ENCODE measurements at places on chromosomes 16 and 17.
A peak's percentile ranks its signal among the peaks of the same experiment; 100 is the strongest.

- DNase-seq = no peak
Observed at GRCh38 chr16:23269248-23269953, 32.7 kb upstream of the SCNN1B start.

- no peak for DNase-seq
Observed at GRCh38 chr16:8915722-8916301, 33.7 kb downstream of the LITAFD start.

DNA sequence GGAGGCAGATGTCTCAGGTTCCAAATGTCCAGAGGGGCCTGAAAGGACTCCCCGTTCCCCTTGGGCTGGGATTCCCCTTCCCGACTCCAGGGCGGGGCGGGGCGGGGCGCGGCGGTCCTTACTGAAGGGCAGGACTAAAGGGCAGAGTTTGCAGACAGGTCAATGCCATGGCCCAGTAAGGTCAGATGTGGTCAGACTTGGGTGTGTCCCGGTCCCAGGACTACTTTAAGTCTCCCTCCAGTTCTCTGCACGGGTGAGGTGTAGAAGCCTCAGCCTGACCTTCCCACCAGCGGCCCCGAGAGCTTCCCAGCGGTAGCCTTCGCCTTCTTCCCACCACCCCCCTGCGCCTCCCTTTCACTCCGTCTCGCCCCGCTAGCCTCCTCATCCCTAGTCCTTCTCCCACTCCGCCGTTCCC is 532 bp downstream of the KDM6B start:
- DNase-seq = peak; percentile 47

GRCh38 chr17:65231086-65231485 is 93.9 kb downstream of the RGS9 start:
- DNase-seq = no peak

- peak; percentile 3 for DNase-seq
Observed at GRCh38 chr17:74042744-74043486, 160.6 kb upstream of the RPL38 start.

DNA sequence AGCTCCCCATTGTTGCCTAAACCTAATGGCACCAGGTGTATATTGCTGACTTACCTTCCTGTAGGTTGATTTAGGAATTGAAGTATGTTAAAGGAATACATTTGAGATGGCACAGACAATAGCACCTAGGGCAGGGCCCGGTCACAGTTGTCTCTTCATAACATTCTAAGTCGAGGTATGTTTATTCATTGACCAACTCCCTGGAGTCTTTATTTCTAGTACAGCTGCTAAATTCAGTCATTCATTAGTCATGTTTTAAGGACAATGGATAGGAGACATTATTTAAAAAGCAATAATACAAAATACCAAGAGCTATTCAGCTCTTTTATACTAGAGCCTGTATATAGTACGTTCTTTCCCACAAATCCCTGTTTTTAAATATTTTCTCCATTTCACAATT is 369.5 kb upstream of the HSBP1 start:
- DNase-seq = no peak

- DNase-seq = no peak
Observed at GRCh38 chr17:62641153-62641552, 13.7 kb downstream of the MRC2 start.

GRCh38 chr16:69818891-69819545 is 56.9 kb downstream of the WWP2 start:
- DNase-seq = no peak

- DNase-seq = no peak
Observed at GRCh38 chr17:31917065-31917529, 15.6 kb upstream of the UTP6 start.

DNA sequence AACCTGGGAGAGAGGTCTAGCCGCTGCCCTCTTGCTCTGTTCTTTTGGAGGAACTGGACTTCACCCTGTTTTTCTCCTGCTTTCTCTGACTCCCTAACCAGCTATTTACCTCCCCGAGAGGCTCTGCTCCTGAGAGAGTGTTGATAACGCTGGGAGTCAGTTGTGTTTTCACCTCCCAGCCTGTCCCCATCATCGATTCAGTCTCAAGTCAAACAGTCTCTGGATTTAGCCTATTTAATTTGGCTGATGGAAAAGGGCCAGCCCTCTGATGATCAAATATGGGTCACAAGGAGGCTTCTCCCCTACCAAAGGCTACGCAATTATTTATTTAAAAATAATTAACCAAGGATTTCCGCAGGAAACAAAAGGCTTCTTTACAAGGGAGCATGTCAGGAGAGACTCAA is 31.8 kb downstream of the HNF1B start:
- DNase-seq = no peak

GRCh38 chr17:42460371-42460770 is 1.7 kb downstream of the ATP6V0A1 start:
- no peak for DNase-seq

DNA sequence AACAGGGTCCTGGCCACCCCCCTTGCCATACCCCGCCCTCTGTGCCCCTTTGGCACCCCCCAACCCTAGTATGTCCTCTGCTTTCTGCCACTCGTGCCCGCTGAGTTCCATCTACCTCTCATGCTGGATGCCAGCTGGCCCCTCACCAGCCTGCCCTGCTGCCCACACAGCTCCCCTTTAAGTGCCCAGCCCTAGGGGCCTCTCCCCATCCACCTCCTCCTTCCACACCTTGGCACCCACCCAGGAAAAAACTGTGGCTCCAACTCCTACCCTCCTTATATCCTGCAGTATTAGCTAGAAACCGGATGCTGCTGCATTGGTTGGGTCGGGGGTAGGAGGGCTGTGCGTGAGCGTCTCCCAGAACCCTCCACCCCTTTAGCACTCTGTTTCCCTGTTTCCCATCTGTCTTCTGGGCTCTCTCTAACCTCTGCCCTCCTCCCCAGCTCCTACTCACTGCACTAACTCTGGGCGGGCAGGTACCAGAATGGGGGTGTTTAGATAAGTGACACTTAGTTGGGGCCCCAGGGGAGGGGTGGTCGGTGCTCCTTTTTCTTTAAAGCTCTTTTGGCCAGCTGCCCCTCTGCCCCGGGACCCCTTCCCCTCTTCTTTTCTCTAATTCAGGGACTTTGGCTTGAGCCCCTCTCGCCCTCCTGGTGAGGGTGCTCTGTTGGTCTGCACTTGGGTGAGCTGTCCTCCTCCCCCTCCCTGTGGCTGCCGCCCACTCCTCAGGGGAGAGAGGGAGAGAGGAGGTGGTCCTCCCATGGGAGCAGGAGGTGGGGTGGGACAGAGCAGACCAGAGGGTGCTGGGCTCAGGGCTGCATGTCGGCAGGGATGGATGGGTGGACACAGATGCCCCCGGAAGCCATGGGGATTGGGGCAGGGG is 9.9 kb downstream of the NR1D1 start:
- DNase-seq = no peak

GRCh38 chr17:27569257-27569722 is 61.7 kb upstream of the LGALS9 start:
- DNase-seq = peak; percentile 43

DNA sequence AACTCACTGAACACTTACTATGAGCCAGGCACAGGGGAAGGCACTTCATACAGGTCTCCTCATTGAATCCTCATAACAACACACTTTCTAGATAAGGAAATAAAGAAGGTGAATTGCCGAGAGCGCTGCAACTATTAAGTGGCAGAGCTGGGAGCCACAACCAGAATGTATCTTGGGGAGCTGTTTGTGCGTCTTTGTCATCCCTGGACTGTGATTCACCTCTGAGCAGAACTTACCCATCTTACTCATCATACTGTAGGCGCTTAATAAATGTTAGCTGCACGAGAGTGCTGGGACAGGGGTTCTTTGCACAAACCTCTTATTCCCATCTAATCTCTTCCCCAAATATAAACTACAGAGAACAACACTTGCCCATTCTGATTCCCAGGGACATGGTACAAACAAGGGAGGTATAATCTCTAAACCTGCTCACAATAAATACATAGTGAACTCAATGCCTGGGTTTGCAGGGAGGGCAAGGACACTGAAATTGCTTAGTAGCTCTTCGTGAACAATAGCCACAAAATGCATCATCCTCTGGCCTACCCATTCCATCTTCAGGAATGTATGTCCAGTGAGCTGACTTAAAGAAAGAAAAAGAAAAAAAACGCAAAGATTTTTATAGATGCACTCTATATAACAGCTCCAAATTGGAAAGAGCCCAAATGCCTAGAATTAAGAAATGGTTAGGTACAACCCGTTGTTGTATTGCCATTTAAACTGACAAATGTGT is 43.0 kb downstream of the MYO18A start:
- no peak for DNase-seq

- no peak for DNase-seq
Observed at GRCh38 chr16:75203096-75203495, 3.9 kb downstream of the CTRB2 start.

DNA sequence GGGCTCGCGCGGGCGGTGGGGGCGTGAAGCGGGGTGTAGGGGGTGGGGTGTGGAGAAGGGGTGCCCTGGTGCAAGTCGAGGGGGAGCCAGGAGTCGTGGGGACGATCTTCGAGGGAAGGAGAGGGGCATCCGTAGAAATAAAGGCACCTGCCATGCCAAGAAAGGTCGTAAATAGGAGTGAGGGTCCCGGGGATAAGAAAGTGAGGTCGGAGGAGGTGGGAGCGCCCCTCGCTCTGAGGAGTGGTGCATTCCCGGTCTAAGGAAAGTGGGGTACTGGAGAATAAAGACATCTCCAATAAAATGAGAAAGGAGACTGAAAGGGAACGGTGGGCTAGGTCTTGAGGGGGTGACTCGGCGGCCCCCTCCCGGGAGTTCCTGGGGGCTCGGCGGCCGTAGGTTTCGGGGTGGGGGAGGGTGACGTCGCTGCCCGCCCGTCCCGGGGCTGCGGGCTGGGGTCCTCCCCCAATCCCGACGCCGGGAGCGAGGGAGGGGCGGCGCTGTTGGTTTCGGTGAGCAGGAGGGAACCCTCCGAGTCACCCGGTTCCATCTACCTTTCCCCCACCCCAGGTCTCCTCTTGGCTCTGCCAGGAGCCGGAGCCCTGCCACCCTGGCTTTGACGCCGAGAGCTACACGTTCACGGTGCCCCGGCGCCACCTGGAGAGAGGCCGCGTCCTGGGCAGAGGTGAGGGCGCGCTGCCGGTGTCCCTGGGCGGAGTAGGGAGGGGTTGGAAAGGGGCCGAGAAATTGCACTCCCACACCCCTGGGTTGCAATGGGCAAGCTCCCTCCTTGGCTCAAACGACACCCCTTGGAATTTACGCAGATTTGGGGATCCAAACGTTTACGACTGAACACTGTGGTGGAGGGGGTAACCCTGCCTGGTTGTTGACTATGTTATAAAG is 888 bp downstream of the CDH1 start:
- no peak for DNase-seq

DNA sequence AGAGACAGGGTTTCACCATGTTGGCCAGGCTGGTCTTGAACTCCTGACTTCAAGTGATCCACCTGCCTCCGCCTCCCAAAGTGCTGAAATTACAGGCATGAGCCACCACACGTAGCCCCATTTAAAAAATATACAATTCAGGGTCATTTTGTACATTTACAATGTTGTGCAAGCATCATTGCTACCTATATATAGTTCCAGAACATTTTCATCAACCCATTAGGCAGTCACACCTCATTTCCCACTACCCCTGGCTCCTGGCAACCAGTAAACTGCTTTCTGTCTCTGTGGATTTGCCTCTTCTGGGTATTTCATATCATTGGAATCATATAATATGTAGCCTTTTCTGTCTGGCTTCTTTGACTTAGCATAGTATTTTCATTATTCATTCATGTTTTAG is 6.7 kb downstream of the LRRC36 start:
- DNase-seq = no peak

GRCh38 chr17:29155966-29156338 is 24.2 kb downstream of the MYO18A start:
- no peak for DNase-seq

DNA sequence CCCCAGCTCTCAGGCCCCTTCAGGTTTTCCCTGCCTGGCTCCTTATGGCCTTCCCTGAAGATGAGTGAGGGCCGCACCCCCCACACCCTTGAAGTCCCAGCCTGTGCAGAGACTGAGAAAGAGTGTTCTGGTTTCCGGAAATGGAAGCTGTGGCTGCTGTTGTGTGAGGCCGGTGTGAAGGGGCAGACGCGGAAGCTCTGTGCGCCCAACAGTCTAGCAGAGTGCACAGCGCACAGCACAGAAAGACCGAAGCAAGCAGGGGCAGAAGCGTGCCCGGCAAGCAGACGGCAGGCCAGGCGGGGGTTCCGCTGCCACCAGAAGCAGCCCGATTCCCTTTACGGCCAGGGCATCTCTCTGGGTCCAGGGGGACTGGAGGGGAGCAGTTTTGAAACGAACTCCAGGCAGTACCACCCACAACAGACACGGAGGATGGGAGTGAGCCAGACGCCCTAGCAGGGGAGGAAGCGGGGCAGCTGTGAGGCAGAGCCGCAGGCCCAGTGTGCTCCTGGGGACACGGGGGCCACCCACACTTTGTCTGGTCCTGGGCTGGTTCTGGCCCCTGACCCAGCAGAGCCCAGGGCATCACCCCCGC is 16.7 kb downstream of the TPSG1 start:
- DNase-seq = no peak

- DNase-seq = no peak
Observed at GRCh38 chr17:30084788-30085187, 31.8 kb upstream of the NSRP1 start.

- DNase-seq = peak; percentile 97
Observed at GRCh38 chr17:59964482-59965328, at the start of gene RNFT1. Gene RNFT1, minus strand, starts transcription at chr17:59964740. Its CDS starts 77 bp downstream, at chr17:59964663.

DNA sequence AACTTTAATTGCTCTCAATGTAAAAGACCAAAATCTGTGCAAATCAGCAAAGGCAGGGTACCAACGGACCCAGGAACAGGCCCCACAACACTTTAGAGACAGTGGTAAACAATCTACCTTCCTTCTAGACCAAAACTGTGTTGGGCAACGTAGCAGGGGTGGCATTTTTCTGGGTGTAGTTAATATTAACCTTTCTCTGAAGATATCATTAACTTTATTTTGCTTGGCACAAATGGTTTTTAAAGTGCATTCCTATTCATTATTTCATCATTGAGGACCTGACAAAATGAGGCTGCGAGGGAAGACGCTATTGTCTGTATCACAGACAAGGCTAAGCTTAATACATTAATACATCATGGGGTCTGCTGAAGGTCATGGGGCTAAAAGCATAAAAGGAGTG is 37.9 kb upstream of the TRAP1 start:
- DNase-seq = no peak

- DNase-seq = no peak
Observed at GRCh38 chr17:75539967-75540729, 14.7 kb downstream of the LLGL2 start.

DNA sequence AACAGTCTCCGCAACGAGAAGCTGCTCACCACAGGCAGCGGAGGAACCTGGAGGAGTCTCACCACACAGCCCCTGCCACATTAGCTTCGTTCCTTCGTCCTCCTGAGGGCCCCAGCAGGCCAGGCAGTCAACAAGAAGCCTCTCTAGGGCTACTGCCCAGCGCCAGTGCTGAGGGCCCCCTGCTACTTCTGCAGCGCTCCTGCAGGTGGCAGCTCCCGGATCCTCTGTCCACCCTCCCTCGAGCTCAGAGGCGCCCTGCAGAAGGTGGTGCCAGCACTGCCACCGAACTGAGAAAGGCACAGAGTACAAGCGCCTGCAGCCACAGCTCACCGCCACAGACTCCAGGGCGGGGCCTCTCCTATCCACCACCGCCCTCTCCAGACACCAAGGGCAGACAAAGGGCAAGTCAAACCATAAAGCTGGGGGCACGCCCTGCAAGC is 27.3 kb downstream of the KDM8 start:
- peak; percentile 61 for DNase-seq

- no peak for DNase-seq
Observed at GRCh38 chr16:75462806-75463205, 1.7 kb downstream of the TMEM170A start.

GRCh38 chr16:51898872-51899271 is 648.1 kb downstream of the TOX3 start:
- DNase-seq = no peak

- DNase-seq = no peak
Observed at GRCh38 chr16:10629592-10629963, 49.2 kb upstream of the EMP2 start.

GRCh38 chr16:65494080-65494479 is 372.2 kb upstream of the CDH11 start:
- DNase-seq = no peak
